ENCODE measurements at places on chromosomes 11 and 22. TPM values are rescaled to one million over a fixed set of nuclear protein-coding genes. Genes with fewer than 3 reads are reported as not detected.
A peak's percentile ranks its signal among the peaks of the same experiment; 100 is the strongest.

TRIM44 gene
- total RNA-seq, result 88.9 TPM

ZNF143 gene
- total RNA-seq, result 30.3 TPM

TAF10 gene
- total RNA-seq, result 136 TPM

GRCh38 chr22:23107487-23108248 lies 34.1 kb downstream of the RSPH14 start:
- no peak for DNase-seq
- H3K36me3 ChIP-seq, result no peaks in the 10 kb centered on the region
- H3K4me1 ChIP-seq, result no peaks in the 10 kb centered on the region
- H3K27ac ChIP-seq, result no peak overlapping the region
- no peaks in the 10 kb centered on the region for H3K27me3 ChIP-seq

DNA sequence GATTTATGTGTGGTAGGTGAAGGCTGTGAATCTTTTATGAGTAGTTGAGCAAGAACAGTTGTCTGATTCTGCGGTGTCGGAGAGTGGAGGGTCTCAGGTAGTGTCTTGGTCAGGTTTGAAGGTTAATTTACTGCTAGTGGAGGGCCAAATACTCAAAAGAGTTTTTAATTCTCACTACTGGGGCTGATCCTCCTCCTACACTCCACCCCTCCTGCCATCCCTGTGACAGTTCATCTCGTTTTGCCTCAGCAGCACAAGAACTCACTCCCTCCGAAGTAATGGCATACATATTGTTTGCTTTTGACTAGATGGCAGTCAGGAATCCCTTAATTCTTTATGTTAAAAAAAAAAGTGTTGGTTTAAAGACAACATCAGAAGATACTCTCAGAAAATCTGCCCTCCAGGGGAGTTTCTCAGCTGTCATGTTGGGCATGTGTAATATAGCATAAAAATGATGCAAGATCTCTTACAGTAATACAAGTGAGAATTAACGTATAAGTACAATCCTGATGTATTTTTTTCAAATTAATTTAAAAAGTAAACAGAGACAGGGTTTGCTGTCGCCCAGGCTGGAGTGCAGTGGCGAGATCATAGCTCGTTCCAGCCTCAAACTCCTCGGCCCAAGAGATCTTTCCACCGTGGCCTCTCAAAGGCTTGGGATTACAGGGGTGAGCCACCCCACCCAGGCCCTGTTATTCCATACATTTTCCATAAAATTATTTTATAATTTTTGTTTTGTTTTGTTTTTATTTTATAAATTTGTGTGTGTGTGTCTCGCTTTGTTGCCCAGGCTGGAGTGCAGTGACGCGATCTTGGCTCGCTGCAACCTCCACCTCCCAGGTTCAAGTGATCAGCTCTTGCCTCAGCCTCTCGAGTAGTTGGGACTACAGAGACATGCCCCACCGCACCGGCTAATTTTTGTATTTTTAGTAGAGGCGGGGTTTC lies 1.3 kb downstream of the FAR1 start:
- no peak for DNase-seq
- H3K4me3 ChIP-seq, result peak overlapping the region; percentile 86
- H3K4me1 ChIP-seq, result peaks cover 3% of the 10 kb centered on the region
- H3K27ac ChIP-seq, result peak overlapping the region; percentile 33

- peaks cover 49% of the 10 kb centered on the region for H3K36me3 ChIP-seq
- no peaks in the 10 kb centered on the region for H3K4me1 ChIP-seq
- no peak overlapping the region for H3K4me3 ChIP-seq
- H3K27ac ChIP-seq, result no peak overlapping the region
Measured at GRCh38 chr22:19460036-19460435, 12.5 kb upstream of the C22orf39 start.

DNA sequence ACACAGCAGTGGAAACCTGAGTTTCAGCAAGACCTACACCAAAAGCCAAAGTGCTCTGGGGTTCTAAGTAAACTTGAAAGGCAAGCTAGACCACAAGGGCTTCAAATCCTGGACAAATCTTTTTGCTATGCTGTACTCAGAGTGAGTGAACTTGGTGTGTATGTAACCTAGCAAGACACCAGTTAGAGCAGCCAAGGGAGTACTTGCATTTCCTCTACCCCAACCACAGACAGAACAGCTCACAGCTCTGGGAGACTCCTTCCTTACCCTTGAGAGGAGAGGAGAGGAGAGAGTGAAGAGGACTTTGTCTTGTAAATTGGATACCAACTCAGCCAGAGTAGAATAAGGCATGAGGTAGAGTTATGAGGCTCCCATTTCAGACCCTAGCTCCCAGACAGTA lies 71.4 kb downstream of the CTSC start:
- H3K27ac ChIP-seq, result no peak overlapping the region
- H3K27me3 ChIP-seq, result no peaks in the 10 kb centered on the region
- H3K4me1 ChIP-seq, result no peaks in the 10 kb centered on the region
- DNase-seq, result no peak
- H3K36me3 ChIP-seq, result no peaks in the 10 kb centered on the region
- no peak overlapping the region for H3K4me3 ChIP-seq

Data from kidney (tissue), 22 donors.